ENCODE measurements at places on chromosomes 4 and X. TPM values are rescaled to one million over a fixed set of nuclear protein-coding genes. Genes with fewer than 3 reads are reported as not detected.

The PCSK1N gene
- not detected for total RNA-seq

The HGFAC gene
- total RNA-seq = not detected

The TMEM35A gene
- 1.5 TPM for total RNA-seq

The CFAP99 gene
- under 0.01 TPM for total RNA-seq

The CT45A10 gene
- total RNA-seq = not detected

The PRDM8 gene
- 5.0 TPM for total RNA-seq

The CXCR3 gene
- total RNA-seq = not detected

The F8A2 gene
- not detected for total RNA-seq

The HS6ST2 gene
- total RNA-seq = not detected

The MAGEA10 gene
- total RNA-seq = not detected

The PDCL2 gene
- total RNA-seq = not detected

The SERTM2 gene
- under 0.01 TPM for total RNA-seq

The ERCC6L gene
- total RNA-seq = 0.59 TPM

The PLCXD1 gene
- 3.3 TPM for total RNA-seq

The NAT8L gene
- under 0.01 TPM for total RNA-seq
